ENCODE measurements at places on chromosomes 12 and 14.

DNA sequence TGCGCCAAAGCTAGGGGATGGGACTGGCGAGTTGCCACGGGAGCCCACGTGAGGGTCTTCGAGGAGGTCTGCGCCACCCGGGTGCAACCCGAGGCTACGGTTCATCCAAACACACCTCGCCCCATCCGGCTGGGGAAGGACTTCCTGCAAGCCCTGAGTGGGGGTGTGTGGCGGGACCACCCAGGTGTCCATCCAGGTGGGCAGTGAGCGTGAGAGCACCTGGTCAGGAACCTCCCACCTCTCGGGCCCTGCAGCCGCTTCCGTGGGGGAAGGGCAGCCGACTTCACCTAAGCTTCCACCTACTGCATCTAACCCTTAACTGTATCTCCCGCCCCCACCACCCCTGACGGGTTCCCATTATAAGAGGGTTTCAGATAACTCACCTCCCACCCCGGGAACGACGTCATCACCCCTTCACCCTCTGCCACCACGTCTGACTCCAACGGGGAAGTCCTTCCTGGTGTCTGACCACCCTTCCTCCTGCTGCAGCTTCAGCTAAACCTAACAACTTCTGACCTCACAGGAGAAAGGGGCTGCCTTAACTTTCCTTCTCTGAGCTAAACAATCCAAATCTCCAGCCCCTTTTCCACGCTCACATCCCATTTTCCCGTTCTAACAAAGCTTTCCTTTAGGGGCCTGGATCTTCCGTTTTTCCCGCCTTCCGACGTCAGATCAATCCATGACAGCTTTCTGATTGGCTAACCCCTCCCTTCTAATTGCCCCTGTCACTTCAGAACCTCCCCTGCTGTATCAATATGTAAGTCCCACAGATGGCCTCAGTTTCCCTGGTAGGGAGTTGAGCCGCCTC lies 27.4 kb upstream of the SMUG1 start:
- no peak for DNase-seq

GRCh38 chr12:104216521-104216924 lies 944 bp downstream of the TXNRD1 start:
- DNase-seq: no peak

DNA sequence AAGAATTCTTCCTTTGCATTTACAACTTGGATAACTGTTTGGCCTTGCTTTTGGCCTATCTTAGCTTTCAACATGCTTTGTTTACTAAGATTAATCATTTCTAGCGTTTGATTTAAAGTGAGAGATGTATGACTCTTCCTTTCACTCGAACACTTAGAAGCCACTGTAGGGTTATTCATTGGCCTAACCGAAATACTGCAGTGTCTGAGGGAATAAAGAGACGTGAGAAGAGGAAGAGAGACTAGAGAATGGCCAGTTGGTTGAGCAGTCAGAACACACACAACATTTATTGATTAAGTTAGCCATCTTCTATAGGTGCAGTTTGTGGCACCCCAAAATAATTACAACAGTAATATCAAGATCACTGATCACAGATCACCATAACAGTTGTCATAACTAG lies 62.3 kb upstream of the CCDC175 start:
- DNase-seq: no peak

DNA sequence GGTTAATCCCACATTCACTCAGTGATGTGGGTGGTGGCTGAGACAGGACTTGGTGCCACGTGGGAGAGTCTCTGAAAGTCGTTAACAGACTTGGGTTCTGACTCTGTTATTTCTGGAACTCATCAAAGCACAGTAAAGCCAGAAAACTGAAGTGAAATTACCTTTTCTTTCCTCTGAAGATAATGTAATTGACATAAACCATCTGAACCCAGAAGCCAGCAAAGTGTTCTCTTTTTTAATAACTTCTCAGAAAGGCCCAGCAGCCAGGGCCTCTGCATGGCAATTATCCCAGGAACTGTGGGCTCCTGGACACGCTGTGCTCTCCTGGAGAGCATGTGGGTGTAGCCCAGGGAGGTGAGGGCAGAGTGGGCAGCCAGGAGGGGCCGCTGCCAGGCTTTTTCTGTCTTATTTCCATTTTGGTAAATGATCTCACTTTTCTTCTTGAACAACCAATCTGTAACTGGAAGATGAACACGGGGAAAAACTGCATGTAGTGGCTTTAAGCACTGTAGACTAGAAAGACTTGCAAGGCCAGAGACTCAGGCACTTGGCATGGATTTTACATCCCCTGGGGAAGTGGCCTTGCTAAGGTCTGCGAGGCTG lies 444.1 kb upstream of the TMEM132C start:
- DNase-seq: no peak

DNA sequence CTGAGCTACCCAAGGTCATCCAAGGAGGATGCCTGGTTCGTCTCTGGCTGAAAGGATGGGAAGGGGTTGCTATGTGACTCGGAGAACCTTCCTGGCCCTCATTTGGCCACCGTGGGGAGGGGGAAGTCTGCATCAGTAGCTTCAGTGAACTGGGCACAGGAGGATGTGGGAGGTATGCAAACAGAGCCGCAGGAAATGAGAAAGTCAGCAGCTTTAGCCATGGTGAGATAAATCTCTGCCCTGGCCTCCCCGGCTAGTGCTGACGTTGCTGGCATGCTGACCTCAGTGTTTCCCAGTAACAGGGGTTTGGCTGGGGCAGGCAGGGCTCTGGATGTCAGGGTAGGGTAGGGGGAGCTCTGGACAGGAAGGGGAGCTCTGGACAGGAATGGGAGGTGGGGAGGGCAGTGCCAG lies 2.3 kb upstream of the CEBPE start:
- DNase-seq: no peak

GRCh38 chr12:29234965-29235626 lies 86.0 kb downstream of the FAR2 start:
- no peak for DNase-seq

DNA sequence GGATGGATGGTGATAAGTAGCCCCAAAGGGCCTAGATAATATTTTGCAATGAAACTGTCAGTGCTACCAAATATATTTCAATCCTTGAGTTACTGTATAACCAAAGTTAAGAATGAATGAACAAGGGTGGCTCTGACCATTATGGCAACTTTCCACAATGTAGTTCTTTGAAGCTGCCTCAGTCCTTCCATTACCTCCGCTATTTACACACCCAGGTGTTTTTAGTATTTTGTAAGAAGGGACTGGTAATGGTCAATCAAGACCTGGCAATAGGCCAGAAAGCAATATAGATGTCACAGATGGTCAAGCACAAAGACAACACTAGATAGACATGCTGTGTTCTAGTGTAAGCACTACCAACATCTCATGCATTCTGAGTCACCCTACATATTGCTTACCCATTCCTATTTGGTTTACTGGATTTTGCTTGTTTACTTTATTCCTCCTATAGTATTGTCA lies 16.3 kb downstream of the DUSP16 start:
- no peak for DNase-seq

DNA sequence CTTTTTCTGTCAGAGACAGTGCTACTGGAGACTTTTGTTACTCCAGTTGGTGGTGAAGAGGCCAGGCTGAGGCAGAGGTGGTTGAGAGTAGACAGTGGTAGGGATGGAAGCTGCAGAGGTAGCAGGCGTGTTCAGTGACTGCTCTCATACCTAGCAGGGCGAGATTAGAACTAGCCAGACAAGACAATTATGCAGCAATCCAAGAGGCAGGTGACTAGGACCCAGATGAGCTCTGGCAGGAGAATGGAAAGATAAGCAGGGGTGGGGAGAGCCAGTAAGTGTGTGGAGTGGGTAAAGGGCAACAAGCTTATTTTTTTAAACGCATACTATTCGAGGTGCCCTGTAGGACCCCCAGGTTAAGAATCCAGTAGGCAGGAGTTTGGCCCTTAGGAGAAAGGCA lies 4.8 kb downstream of the PPP1R36 start:
- no peak for DNase-seq

- DNase-seq: no peak
Measured at GRCh38 chr12:64733857-64734256, 25.3 kb downstream of the GNS start.

DNA sequence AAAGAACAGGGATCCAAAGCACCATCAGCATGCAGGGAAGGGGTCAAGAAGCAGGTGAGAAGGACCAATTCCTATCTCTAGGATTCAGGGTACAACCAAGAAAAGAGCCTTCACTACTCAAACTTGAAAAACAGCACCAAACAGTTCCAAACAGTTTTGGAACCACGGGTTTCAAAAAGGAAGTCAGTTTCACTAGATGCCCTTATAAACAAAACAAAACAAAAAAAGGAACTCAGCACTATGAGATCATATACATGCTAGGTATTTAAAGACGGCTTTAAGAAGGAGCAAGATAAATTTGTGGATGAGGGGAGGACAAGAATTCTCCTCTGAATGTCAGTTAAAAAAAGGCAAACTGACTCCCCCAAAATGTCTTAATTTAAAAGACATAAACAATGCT lies 6.0 kb downstream of the INSM2 start:
- no peak for DNase-seq

- peak; percentile 66 for DNase-seq
Measured at GRCh38 chr12:122399592-122400373, 22.7 kb downstream of the CLIP1 start.

DNA sequence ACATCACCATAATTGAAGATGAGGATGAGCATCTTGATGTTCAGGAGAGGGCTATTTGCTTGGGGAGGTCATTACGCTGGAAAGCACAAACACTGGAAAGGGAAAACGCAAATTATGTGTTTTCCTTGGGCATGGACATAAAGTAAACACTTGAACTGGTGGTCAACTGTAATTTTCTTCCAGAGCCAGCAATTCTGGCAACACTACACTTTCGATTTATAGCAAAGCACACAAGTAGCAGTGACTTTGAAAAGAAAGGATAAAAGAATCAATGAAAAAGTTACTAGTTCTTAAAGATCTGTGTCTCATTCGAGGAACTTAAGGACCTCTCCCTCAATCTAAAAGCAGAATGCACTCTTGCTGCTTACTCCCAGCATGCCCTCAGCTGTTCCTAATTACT lies 2.2 kb downstream of the CLEC14A start:
- DNase-seq: no peak

DNA sequence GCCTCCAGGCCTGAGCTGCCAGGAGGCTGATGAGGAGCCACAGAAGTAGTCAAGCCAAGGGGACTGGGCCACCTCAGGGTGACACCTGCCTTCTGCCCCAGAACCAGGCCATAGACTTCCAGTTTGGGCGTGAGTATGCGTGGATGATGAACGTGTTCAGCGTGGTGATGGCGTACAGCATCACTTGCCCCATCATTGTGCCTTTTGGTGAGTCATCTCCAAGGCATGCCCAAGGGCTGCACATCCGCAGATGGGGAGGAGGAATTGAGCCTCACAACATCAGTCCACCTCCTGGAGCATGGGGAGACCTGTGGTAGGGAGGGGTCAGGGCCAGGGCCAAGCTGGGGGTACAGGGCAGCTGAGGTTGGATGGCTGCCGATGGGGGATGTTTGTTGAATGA lies 22.3 kb downstream of the NGB start:
- no peak for DNase-seq

GRCh38 chr12:81530352-81530751 lies 228.8 kb downstream of the PPFIA2 start:
- DNase-seq: no peak

DNA sequence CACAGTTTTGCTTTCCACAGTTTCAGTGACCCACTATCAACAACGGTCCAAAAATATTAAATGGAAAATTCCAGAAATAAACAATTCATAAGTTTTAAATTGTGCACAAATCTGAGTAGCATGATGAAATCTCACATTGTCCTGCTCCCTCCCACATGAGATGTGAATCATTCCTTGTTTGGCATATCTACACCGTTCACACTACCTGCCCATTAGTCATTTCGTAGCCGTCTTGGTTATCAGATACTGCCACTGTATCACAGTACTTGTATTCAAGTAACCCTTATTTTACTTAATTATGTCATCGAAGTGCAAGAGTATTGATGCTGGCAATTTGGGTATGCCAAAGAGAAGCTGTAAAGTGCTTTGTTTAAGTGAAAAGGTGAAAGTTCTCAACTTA lies 145.3 kb downstream of the SLC5A8 start:
- no peak for DNase-seq

All from SK-N-SH (cell line).